ENCODE measurements at places on chromosomes 5 and 9.

DNA sequence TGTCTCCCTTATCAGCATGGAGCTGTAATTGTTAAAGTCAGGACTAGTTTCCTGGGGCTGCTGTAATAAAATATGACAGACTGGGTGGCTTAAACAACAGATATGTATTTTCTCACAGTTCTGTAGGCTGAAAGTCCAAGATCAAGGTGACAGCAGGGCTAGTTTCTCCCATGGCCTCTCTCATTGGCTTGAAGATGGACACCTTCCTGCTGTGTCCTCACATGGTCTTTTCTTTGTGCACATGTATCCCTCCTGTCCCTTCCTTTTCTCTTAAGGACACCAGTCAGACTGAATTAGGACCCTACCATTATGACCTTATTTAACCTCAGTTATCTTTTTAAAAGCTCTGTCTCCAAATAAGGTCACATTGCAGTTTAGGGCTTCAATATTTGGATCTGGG, 700.5 kb upstream of the MEF2C start:
- no peak overlapping the region for H3K4me3 ChIP-seq
- peaks cover 18% of the 10 kb centered on the region for H3K4me1 ChIP-seq
- no peak overlapping the region for H3K27ac ChIP-seq
- DNase-seq, result no peak
- H3K27me3 ChIP-seq, result no peaks in the 10 kb centered on the region

DNA sequence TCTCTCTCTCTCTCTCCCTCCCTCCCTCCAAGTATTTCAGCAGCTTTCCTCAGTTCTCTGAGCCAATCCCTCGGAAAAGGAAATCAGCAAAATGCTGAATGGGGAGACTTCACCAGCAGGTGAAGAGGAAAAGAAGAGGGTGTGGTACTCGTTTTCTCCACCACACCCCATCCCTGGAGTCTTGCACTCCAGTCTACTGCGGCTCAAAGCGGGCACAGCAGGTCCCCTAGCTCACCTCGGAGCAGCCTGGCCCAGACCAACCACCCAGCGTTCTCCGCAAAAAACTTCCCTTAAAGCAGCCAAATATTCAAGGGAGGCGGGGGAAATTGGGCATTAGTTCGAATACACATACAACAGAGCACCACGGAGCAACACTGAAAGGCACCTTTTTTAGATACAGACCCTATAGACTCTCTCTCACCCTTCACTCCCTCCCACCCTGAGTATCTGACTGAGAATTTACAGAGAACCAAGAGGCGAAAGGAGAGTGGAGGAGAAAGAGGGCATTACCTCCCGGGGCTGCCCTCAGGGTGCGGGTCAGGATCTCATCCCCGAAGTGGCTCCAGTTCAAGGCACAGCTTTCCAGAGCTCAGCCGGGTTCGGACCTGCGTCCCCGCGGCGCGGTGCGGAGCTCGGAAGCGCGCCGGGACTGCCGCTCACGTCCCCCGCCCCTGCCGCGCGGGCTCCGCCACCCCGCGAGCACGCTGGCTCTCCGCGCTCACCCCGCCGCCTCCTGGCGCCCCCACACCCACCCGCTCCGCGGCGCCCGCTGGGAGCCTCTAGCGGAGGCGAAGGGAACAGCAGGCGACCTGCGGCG, 1638.5 kb upstream of the C9orf72 start:
- DNase-seq, result no peak
- H3K27me3 ChIP-seq, result peaks cover 52% of the 10 kb centered on the region
- peaks cover 33% of the 10 kb centered on the region for H3K4me1 ChIP-seq
- H3K4me3 ChIP-seq, result no peak overlapping the region

GRCh38 chr5:23289162-23289561, 218.2 kb upstream of the PRDM9 start:
- H3K4me3 ChIP-seq, result no peak overlapping the region
- no peaks in the 10 kb centered on the region for H3K36me3 ChIP-seq
- no peaks in the 10 kb centered on the region for H3K27me3 ChIP-seq
- no peak for DNase-seq
- no peaks in the 10 kb centered on the region for H3K4me1 ChIP-seq
- no peak overlapping the region for H3K27ac ChIP-seq

- no peaks in the 10 kb centered on the region for H3K4me1 ChIP-seq
- H3K27ac ChIP-seq, result no peak overlapping the region
- H3K36me3 ChIP-seq, result no peaks in the 10 kb centered on the region
- H3K4me3 ChIP-seq, result no peak overlapping the region
- no peak for DNase-seq
These were observed 11.1 kb upstream of the APTX start for GRCh38 chr9:33012328-33013069.

DNA sequence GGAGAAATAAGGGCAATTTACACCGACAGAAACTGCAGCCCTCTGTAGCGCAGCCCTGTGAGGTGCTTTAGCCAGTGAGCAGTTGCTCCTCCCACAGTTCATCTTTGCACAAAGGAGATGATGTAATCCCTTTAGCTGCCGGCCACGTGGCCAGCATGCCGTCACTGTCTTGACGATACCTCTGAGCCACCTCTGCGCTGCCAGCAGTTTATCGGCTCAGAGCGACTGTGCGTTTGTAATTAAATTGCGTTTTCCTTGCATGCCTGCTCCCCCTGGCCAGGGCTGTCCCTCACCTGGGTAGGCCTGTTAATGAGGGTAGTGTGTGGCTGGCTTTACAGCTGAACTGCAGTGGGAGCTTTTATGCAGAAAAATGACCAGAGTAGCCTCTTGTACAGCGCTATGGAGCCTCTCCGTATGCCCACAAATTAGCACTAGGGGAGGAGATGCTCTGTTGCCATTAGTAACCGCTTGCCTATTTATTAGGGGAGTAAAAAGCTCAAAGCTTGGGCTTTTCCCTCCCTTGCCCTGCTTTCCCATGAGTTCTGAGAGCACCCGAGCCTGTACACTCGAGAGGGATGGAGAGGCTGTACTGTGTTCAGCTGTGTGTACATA, 107.0 kb downstream of the TRIO start:
- no peak for DNase-seq
- no peaks in the 10 kb centered on the region for H3K27me3 ChIP-seq
- H3K27ac ChIP-seq, result no peak overlapping the region
- no peak overlapping the region for H3K4me3 ChIP-seq
- no peaks in the 10 kb centered on the region for H3K4me1 ChIP-seq
- no peaks in the 10 kb centered on the region for H3K36me3 ChIP-seq

DNA sequence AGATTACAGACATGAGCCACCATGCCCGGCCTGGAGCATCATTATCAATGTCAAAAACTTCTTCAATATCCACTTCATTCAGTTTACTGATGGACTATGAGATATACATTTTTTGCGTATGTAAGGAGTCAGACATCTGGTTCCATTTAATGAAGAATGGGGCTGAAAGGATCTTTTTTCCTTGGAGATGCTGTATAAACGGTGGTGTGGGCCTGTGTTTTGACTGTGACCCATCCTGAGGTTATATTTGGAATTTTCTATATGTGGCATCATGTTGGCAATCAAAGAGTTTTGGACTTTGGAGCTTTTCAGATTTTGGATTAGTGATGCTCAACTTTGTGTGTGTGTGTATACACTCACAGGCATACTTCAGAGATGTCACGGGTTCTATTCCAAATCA, 85.7 kb upstream of the FBXL17 start:
- no peaks in the 10 kb centered on the region for H3K4me1 ChIP-seq
- no peak overlapping the region for H3K4me3 ChIP-seq

DNA sequence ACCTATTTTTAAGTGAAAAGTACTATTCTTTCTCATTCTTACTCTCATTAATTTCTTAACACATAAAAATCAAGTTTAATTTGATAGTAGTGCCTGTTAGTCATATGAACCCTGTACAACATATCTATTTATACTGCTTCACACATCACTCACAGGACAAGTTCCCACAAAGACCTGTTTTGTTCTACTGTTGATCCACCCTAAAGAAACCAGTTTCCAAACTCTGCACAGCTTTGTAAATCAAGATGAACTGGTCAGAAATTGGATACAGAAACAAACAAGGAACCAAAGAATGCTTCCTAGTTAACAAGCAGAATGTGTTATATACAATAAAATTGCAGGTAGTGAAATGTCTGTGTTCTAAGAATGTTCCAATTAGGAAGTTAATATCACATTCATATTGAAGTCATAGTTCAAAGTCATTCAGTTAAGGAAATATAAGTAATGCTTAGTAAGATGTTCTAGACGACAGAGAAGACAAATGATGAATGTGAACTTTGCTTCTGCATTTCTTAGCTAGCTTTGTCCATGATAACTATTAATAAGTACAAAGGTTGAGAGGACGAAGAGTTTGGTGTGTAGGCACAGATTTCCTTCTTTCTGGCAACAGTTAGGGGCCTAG, 33.4 kb downstream of the C9orf85 start:
- no peak overlapping the region for H3K27ac ChIP-seq
- no peaks in the 10 kb centered on the region for H3K4me1 ChIP-seq
- H3K4me3 ChIP-seq, result no peak overlapping the region
- DNase-seq, result no peak
- peaks cover 5% of the 10 kb centered on the region for H3K36me3 ChIP-seq
- no peaks in the 10 kb centered on the region for H3K27me3 ChIP-seq

GRCh38 chr9:20980832-20981455, 50.5 kb downstream of the HACD4 start:
- peak overlapping the region; percentile 72 for H3K27ac ChIP-seq
- H3K4me1 ChIP-seq, result peaks cover 55% of the 10 kb centered on the region
- no peaks in the 10 kb centered on the region for H3K36me3 ChIP-seq
- peak overlapping the region; percentile 28 for H3K4me3 ChIP-seq
- no peak for DNase-seq

DNA sequence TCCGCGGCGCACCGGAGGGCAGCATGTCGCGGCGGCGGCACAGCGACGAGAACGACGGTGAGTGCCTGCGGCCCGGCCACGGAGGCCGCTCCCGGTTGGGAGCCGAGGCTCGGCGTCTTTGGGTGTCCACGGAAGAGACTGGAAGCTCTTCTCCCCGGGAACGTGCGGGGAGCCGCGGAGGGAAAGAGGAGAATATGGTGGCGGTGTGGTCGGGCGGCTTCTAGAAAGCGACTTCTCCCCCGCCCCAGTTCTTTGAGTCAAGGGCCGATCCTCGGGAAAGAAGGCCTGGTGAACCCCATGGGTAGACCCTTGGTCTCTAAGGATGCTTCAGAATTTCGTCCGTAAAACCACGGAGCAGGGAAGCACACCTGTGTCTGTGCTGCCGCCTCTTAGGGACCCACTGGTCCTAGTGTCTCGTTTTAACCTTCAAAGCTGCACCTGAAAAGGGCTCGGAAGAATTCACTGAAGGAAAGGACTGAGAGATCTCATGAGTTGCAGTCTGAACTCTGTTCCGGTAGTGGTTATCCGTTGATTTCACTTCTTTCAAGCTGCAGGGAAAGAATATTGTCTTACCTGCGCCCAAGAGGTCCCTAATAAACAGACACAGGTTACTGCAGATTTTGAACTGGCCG, 354 bp downstream of the NCBP1 start:
- no peaks in the 10 kb centered on the region for H3K4me1 ChIP-seq
- peak overlapping the region; percentile 93 for H3K4me3 ChIP-seq
- H3K36me3 ChIP-seq, result no peaks in the 10 kb centered on the region
- H3K27ac ChIP-seq, result peak overlapping the region; percentile 94

DNA sequence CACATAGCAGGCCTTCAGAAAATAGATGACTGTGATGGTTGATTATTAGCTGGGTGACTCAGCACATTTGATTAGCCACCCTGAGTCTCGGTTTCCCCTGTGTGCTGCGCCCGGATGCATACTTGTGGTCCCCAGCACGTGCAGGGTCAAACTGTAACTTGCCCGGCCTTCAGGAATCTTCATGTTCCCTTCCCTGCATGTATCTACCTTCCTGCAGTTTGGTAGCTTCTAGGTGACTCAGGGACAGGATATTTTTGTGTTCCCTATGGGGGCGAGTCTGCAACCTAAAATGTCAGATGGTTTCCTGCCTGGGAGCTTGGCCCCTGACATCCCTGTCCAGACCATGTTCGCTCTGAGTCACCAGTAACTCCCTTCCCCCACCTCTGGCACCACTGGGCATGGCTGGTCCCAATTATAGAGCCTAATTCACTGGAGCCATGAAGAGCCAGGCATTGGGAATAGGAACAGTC, 13.2 kb downstream of the PTGS1 start:
- no peaks in the 10 kb centered on the region for H3K36me3 ChIP-seq
- H3K4me1 ChIP-seq, result peaks cover 5% of the 10 kb centered on the region
- no peak overlapping the region for H3K4me3 ChIP-seq
- no peak for DNase-seq
- no peak overlapping the region for H3K27ac ChIP-seq
- H3K27me3 ChIP-seq, result no peaks in the 10 kb centered on the region

DNA sequence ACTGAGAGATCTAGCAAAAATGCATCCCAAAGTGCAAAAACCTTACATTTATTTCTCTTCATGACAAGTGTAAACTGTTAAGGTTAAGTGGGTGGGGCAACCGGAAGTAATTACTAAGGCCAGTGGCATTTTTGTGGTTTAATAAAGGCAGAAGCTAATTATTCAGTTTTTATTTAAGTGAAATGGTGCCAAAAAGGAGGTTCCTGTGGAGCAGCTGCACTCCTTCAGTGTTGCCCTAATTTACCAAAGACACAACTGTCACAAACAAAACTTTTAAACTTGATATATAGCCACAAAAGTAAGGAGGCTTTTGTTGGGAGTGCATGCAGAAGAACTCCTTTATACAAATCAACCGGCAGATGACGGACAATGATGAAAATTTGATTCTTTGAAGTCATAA, 81.6 kb downstream of the NDUFS4 start:
- H3K4me3 ChIP-seq, result no peak overlapping the region
- peaks cover 7% of the 10 kb centered on the region for H3K4me1 ChIP-seq
- H3K27ac ChIP-seq, result no peak overlapping the region
- H3K27me3 ChIP-seq, result no peaks in the 10 kb centered on the region
- no peaks in the 10 kb centered on the region for H3K36me3 ChIP-seq

- H3K36me3 ChIP-seq, result no peaks in the 10 kb centered on the region
- H3K4me1 ChIP-seq, result no peaks in the 10 kb centered on the region
These were observed 30.2 kb upstream of the TMED7 start for GRCh38 chr5:115655994-115656393.

GRCh38 chr5:893711-894110, 1.0 kb downstream of the TRIP13 start:
- no peaks in the 10 kb centered on the region for H3K27me3 ChIP-seq
- H3K27ac ChIP-seq, result no peak overlapping the region
- H3K36me3 ChIP-seq, result peaks cover 26% of the 10 kb centered on the region
- DNase-seq, result no peak
- H3K4me1 ChIP-seq, result peaks cover 28% of the 10 kb centered on the region

DNA sequence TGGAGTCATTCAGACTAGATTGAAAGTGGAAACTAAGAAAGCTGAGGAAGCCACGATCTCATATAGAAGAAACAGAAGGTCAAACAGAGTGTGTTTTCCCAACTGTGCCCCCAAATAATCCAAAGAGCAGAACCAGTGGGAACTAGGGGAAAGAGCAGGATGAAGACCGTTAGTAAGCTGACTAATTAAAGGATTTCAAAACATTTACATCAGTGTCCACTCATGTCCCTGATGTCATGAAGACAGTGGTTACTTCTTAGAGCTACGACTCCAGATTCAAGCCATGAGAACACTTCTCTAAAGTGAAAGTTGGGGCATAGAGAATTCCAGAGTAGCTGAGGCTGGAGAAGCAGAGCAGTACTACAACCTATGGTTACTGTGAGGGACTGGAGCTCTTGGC, 119.6 kb upstream of the SLC12A2 start:
- no peak for DNase-seq
- no peaks in the 10 kb centered on the region for H3K36me3 ChIP-seq
- H3K27me3 ChIP-seq, result no peaks in the 10 kb centered on the region
- H3K4me1 ChIP-seq, result peaks cover 6% of the 10 kb centered on the region
- H3K4me3 ChIP-seq, result no peak overlapping the region

Measured in tibial artery (tissue), 4 donors.